ENCODE measurements at places on chromosomes 13 and 19.

GRCh38 chr19:3761382-3762129 lies at the start of gene APBA3:
Gene APBA3 (minus strand): TSS chr19:3761692. CDS start chr19:3760264, 1,428 bp downstream.
- DNase-seq: peak; percentile 95

GRCh38 chr19:13997631-13997962 lies 8.5 kb downstream of the RFX1 start:
- no peak for DNase-seq

- DNase-seq: no peak
Observed at GRCh38 chr19:47582320-47582909, 9.5 kb upstream of the ZNF541 start.

GRCh38 chr19:53808710-53809125 lies 15.4 kb downstream of the NLRP12 start:
- DNase-seq: no peak

GRCh38 chr13:103184413-103184812 lies 118.2 kb upstream of the SLC10A2 start:
- DNase-seq: no peak

Data from activated T-cell treated with anti-CD3 and anti-CD28 coated beads for 4 hours (primary cell).